GF-D8 (cell line): ENCODE measurements at places on chromosomes 2 and 18.

- DNase-seq: no peak
Measured at GRCh38 chr18:75073654-75074053, 135.3 kb downstream of the PTGR3 start.

- DNase-seq: no peak
Measured at GRCh38 chr2:43152741-43153647, 73.4 kb downstream of the ZFP36L2 start.

GRCh38 chr2:3334392-3335345, 42.9 kb downstream of the EIPR1 start:
- no peak for DNase-seq

GRCh38 chr2:98883780-98884211, 52.2 kb downstream of the CRACDL start:
- no peak for DNase-seq

DNA sequence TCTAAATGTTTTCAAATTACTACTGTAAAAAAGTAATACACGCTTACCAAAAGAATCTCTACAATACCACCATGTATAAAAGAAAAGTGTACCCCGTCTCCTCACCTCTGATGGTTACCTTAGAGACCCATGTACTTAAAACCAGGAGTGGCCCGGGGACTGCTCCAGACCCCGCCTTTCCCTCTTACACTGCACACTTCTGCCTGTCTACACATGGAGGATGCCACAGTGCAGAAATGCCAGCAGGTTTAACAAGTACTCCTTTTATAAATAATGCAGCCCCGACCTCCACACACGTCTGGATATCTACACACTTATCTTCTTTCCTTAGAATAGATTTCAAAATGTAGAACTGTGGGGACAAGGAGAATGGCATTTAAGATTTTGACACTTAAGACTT, 5.3 kb downstream of the HDAC4 start:
- DNase-seq: no peak

DNA sequence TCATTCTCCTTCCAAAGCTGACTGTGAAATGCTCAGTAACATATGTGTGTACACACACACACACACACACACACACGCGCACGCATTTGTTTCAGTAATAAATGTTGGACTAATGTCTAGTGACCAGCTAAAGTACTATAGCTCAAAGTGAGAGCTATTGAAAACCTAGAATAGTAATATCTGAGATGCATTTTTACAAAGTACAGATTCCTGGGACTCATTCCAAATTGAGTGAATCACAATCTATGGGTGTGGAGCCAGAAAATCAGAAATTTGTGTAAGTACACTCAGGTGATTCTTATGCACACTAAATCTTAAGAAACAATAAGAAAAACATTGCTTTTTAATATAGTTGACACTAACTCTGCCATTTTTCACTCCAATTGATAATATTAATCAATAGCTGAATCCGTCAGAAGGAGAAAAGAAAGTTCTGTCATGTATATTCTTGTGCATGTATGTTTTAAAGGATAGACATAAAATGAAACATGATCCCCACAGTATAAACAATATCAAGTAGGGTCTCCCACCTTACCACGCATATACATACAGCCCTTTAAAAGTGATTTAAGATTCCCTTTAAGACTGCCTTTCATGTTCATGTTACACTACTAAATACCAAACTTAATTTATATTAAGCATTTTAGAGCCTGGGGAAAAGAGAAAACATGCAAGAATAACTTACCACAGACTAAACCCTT, 123.5 kb downstream of the ATAD2B start:
- no peak for DNase-seq

GRCh38 chr18:9706081-9706935, 1.8 kb upstream of the RAB31 start:
- no peak for DNase-seq

DNA sequence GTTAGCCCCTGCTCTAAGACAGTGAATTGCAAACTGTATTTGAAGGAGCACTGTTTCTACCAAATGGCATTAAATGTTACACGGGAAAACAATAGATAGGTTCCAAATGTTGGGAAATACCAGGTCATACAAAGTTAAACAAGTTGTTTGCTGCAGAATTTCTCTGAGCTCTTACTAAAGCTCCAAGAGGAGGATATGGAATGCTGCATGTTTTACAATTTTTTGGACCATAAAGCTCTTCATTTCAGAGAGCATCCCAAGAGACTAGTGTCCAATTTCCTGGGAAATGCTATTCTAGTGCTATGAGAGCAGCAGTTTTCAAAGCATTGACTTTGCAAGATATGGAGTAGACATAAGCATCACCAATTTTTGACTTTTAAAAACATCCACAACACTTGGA, 155.6 kb upstream of the CCDC68 start:
- no peak for DNase-seq

GRCh38 chr18:23387265-23387664, 65.8 kb upstream of the RIOK3 start:
- DNase-seq: no peak

DNA sequence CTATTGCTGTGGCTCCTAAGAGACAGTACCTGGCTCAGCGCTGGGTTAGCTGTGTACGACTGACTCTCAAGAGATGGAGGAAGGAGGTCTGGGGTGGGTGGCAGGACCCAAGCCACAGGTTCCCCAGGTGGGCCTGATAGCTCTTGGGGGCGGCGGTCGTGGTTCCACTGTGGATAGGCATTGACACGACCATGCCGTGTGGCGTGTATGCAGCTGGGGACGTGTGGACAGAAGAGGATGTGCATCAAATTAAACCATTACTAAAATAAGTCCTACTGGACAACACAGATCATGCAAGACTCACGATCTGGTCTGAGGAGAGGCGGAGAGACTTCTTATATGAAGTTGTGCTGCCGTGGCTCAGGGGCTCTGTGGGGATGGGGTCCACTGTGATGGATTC, 78.1 kb downstream of the EMILIN2 start:
- no peak for DNase-seq

- no peak for DNase-seq
Measured at GRCh38 chr18:47719096-47719780, 211.2 kb downstream of the SMAD2 start.

DNA sequence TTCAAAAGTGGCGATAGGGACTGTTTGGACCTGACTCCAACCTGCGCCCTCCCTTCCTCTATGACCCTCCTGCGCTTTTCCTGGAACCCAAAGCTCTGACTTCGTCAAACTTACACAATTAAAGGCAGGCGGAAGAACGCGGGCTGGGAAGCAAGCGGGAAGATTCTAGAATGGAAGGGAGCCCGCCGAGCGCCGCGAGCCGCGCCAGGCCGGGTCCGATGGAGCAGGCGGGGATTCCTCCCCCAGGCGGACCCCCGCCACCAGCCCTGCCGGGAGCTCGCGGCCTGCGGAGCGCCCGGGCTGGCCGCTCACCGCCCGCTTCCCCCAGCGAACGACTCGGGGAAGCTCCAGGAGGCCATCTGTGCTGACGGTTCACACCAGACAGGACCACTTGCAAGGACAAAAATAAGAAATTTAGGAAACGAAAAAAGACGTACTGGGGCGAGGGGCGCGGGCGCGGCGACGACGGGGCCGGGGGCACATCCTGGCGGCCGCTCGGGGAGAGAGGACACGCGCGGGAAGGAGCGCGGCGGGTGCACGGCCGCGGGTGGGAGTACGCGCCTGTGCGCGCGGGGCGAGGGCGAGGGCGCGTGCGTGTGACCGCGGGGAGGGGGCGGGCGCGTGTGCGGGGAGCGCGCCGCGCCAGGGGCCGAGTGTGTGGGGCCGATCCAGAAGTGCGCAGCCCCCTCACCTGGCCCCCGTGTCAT, 1.1 kb upstream of the SALL3 start:
- no peak for DNase-seq

DNA sequence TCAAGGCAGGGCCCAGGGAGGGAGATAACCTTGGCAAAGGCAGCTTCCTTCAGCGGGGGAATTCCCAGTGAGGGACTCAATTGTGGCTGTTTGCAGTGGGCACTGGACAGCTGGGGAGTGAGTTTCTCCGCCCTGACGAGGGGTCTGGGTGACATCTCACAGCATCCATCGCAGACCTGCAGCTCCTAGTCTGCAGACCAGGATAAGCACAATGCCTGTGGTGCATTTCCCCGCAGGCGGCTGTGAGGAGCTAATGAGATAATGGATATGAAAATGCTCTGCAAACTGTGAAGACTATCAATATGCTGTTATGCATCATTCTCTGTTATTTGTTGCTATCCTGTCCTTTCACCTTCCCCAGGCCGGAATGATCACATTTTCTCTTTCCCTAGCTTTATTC, 30.0 kb upstream of the CYP1B1 start:
- DNase-seq: no peak

DNA sequence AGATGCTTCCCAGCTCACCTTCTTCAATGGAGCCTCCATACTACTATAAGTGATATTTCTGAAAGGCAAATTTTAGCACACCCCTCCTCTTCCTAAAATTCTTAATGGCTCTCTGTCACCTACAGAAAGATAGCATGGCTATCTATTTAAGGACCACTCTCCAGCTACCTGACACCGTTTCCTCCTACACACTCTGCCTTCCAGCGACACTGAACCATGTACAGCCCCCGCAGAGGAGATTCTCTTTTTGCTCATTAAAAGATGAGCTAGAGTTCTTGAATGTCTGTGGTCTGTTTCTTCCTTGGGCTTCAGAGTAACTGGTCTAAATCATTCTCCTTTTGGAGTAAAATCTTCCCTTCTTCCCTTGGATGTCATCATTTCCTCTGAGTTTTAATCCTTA, 38.4 kb upstream of the GAREM1 start:
- DNase-seq: no peak

DNA sequence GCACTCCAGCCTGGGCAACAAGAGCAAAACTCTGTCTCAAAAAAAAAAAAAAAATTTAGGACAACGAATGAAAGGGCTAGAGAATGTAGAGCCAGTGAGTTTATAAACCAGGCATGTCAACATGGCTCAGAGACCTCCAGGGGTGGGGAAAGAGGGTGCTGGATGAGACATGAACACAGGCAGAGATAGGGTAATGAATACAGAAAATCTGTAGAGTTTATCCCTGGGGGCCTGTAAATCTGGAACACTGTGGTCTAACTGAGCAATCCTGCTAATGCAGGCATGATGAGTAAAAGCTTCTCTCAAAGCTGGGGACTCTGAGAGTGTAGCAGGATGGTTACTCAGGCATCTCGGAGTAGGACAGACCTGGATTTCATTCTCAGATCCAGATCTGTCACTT, 59.2 kb upstream of the IGFBP2 start:
- DNase-seq: no peak
